ENCODE measurements at places on chromosomes 1 and 21. TPM values are rescaled to one million over a fixed set of nuclear protein-coding genes. Genes with fewer than 3 reads are reported as not detected.

The GPR157 gene
- total RNA-seq, result 23.0 TPM

The PADI2 gene
- 1.3 TPM for total RNA-seq

DNA sequence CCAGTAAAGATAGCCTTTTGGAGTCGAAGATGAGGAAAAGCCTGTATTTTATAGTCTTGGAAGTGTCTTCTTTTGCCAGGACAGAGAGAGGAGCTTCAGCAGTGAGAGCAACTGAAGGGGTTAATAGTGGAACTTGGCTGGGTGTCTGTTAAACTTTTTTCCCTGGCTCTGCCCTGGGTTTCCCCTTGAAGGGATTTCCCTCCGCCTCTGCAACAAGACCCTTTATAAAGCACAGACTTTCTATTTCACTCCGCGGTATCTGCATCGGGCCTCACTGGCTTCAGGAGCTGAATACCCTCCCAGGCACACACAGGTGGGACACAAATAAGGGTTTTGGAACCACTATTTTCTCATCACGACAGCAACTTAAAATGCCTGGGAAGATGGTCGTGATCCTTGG lies at the start of gene VCAM1:
Gene VCAM1 (plus strand): TSS at position 253 of the 400 bp plus-strand sequence. CDS start 119 bp downstream, at position 372.
- DNase-seq, result no peak

DNA sequence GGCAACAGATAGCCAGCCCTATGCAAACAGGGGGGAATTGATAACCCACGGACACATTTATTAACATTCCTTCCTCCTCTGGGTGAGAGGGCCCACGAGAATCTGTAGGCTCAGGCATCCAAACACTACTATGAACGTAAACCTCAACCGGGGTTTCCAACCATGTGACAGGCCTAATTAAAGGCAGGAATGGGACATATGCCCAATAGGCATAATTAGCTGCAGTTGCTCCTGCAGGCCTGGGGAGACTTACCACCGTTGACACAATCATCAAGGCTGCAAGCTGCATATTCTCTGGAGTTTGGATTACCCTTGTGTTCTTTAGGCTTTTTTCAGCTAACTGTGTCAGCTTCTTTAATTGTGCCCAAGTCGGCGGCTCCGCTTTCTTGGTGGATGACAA lies 22.2 kb upstream of the GBP1 start:
- no peak for DNase-seq

GRCh38 chr21:39097981-39098380 lies 85.3 kb downstream of the PSMG1 start:
- DNase-seq, result no peak

DNA sequence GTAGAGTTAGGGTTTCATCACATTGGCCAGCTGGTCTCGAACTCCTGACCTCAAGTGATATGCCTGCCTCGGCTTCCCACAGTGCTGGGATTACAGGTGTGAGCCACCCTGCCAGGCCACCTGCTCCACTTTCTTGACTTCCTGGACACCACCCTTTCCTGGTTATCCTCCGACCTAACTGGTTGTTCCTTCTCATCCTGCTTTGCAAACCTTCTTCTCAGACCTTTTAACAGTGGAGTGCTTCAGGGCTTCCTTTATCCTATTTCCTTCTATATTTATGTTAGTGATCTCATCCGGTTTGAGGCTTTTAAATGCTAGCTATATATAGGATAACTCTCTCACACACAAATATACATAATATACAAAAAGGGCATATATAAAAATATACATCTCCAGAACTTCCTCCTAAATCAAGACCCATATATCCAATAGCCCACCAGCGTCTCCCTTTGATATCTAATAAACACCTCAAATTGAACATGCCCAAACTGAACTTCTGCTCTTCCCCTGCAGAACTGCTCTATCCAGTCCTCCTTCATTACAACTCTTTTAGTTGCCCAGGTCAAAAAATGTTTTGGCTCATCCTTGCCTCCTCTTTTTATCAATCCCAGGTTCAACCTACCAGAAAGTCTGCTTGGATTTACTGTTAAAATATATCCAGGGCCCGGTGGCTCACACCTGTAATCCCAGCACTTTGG lies 19.5 kb upstream of the UQCRHL start:
- no peak for DNase-seq

DNA sequence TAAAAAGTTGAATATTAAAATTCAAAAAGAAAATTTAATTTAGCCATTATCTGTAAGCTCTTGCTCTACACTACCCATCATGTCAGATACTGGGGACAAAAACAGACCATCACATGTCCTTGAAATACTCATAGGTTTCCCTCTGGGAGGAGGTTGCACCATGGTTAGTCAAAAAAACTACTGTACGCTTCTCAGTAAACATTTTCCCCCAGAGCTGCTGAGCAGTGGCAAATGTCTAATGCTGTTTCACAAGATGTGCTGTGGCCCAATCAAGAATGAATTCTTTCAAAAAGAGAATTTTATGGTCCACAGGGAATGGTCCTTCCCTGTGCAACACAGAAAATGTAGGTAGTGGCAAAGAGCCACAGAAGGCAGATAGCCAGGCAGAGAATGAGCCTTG lies 6.1 kb downstream of the SLC25A24 start:
- DNase-seq, result no peak

GRCh38 chr1:110465038-110465813 lies 14.3 kb downstream of the PROK1 start:
- no peak for DNase-seq

DNA sequence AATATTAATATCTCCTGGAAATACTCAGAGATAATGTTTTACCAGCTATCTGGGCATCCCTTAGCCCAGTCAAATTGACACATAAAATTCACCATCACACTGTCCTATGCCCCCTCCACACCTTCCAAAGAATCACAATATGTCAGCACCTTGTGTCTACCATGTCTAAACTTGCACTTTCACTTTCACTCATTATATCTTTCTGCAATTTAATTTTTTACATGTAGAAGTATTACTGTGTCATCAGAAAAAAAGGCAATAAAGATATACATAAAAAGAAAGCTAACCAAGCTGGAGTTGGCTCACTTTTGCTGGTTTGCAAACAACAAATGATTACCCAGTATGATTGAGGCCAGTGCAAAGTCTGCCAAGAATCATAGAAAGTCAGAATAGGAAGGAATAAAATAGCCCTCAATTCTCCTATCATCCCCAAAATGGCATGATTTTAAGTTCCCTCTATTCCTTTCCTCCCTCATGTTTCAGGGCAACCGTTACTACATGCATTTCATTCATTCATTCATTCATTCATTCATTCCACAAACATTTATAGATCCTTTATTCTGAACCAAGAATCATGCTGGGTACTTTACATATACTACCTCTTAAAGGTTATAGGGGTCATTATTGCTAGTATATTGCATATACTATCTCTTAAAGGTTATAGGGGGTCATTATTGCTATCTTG lies 5.9 kb upstream of the LUZP1 start:
- no peak for DNase-seq

The PDZK1IP1 gene
- total RNA-seq, result not detected

DNA sequence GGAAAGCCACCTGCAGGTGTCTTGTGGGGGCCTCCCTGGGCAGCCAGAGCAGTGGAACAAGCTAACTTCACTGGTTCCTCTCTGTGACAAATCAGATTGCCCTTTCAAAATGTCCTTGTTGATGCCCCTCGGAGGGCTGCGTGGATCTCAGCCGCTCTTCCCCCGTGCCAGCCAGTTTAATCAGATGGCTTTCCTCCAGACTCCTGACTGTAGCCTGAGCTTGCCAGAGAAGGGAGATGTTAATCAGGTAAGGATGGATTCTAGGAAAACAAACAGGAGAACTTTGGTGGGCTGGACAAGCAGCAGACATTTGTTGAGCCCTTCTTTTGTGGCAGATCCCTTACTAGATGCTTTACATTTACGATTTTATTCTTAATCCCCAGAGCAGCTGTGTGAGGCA lies 88.2 kb downstream of the DMRTA2 start:
- no peak for DNase-seq

GRCh38 chr1:117663156-117663902 lies 57.5 kb downstream of the TENT5C start:
- no peak for DNase-seq

The DEPDC1 gene
- total RNA-seq, result 0.19 TPM

DNA sequence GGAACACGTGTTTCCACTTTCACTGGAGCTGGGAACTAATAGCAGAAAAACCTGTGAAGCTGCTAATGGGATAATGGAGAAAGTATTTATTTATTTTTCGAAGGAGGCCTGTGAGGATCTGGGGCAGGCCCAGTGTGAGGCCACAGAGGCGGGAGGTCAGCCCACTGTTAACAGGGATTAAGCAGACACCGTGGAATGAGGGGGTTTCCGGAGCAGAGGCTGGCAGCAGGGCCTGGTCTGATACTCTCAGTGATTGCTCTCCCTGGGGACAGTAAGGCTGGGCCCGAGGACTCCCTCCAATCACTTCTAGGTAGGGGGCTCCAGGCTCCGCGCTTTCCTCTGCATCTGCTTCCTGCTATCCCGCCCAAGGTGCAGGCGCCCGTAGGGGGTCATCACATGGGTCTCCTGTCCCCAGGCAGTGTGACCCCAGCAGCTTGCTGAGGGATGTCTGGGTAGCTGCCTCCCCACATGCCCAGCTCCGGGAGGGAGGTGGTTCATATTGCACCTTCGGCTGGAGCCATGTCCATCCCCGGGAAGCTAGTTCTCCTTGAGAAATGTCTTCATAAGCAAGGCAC lies 28.8 kb upstream of the CDCA8 start:
- DNase-seq, result no peak

The ESPN gene
- 0.32 TPM for total RNA-seq

The KCNA2 gene
- 0.51 TPM for total RNA-seq

The OR2T33 gene
- not detected for total RNA-seq

DNA sequence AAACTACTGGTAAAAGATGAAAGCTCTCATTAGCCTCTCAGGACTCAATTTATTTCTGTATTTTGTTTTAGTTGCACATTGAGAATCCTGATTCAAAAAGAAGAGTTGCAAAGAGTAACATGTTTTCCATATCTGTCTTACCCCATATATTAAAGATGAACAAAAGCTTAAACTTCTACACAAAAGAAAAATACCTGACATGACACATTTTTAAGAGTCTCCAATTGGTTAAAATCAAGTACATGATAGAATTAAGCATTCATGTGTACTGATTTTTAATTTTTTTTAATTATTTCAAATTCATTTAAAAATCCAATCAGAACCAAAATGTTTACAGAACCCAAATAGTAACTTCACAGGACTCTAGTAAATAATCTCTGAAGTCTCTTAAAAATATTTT lies 72.0 kb downstream of the FOXJ3 start:
- no peak for DNase-seq

The CD5L gene
- not detected for total RNA-seq

DNA sequence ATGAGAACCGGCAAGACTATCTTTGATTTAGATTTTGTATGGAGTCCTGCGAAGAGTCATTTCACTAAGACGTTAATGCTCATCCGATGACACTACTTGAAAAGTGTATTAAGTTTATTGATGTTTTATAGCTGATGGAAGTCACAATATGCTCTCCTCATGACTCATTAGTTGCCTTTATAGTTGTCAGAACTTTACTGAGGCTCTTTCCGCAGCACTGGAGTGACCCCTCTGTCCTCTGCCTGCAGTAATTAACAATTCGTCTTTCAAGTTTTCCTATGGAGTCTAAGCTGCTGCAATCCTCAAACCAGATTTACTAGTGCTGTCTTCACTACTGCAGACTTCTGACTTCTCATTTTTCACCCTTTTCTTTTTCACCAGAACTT lies 853 bp downstream of the USP16 start:
- no peak for DNase-seq

- peak; percentile 71 for DNase-seq
Measured at GRCh38 chr21:45303091-45303615, 15.5 kb upstream of the POFUT2 start.

DNA sequence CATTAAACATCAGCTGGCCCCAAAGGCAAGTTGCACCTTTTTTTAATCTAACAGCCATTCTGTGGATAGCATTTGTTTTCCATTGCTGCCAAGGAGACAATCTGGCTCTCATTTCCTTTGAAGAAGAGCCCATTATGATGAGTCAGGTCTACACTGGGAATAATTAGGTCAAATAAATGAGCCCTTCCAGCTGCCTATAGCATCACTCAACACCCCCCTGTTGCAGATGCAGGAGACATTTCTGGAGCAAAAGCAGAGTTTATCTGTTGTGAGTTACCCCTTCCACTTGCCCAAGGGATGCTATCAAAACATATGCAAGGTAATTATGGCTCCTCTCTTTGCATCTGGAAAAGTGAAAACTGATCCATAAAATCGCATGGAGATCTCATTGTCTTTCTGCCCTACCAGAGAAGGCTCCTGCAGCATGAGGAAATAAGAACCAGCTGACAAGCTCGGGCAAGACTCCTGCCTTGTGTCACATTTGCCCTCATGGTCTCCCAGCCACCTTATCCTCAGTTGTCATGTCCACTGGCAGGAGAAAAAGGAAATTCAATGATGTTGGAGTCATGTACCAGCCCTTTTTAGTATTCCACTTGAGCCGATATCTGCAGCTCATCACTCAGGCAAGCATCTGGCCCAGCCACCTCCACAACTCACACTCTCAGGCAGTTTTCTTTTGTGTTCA lies 135.9 kb downstream of the SLC30A10 start:
- DNase-seq, result no peak

DNA sequence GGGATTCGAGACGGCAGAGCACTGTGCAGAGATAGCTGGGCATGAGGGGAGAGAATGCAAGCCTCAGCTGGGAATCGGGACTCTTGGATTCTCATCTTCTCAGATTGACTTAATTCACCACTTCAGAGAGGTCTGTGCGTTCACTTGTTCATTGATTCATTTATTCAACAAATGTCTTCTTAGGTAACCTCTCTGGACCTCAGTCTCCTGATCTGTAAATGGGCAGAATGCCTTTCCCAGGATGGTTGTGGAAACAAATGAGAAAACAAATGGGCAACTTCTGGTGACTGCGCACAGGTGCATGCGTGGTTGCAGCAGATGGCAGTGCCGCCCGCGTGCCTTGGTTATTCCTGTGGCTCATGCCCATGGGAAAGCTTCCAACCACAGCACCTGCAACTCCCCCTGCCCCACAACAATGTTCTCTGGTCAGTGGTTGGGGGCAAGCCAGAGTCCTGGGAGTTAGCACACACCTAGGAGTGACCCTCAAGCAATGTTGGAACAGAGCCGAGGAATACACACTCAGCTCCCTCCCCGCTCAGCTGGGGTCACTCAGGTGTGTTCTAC lies 110.1 kb upstream of the RUNX3 start:
- DNase-seq, result no peak

- no peak for DNase-seq
Measured at GRCh38 chr1:14543191-14543840, 55.2 kb upstream of the KAZN start.

The PRAMEF9 gene
- not detected for total RNA-seq

DNA sequence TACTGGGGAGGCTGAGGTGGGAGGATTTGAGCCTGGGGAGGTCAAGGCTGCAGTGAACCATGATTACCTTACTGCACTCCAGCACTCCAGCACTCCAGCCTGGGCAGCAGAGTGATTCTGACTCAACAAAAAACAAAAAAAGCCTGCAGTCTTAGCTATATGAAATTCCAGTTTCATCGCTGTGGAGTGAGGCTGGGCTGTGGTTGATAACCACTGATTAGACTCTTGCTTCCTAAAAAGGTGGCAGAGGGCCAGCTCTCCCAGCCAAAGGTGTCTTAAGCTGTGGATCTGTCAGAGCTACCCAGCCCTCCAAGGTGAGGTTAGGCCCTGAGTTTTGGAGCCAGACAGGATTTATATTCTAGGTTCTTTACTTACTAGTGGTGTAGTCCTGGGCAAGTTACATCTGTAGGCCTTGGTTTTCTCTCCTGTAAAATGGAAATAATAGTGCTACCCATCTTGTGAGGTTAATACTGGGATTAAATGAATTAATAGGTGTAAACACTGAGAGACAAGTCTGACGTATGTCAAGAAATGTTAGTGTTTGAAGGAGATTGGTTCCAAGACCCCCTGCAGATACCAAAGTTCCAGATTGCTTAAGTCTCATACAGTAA lies 35.9 kb downstream of the TMCC2 start:
- no peak for DNase-seq

- DNase-seq, result no peak
Measured at GRCh38 chr1:178702146-178702545, 22.9 kb upstream of the RALGPS2 start.
